ENCODE measurements at places on chromosomes 11 and 22.

- no peak for DNase-seq
Observed at GRCh38 chr11:74479732-74480123, 12.4 kb upstream of the KCNE3 start.

DNA sequence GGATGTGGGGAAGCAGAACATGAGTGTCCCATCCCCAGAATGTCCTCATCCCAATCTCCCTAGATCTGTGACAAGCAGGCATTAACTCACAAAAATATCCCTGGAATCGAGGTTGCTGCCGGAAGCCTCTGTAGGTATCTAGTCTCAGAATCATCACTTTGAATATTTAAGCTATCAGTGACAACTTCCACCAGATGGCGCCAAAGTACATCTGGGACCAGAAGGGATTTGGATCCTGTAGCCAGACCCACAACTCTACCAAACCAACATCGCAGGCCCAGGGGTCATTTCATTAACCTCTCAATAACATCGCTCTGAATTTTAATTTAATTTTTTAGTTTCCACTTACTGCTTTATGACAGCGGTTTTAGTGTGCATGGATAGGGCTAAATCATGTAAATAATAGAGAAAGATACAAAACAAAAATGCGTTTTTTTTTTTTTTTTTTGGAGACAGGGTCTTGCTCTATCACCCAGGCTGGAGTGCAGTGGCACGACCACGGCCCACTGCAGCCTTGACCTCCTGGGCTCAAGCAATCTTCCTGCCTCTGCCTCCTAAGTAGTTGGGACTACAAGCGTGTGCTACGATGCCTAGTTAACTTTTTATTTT lies 1.1 kb upstream of the EXT2 start:
- peak; percentile 86 for DNase-seq

DNA sequence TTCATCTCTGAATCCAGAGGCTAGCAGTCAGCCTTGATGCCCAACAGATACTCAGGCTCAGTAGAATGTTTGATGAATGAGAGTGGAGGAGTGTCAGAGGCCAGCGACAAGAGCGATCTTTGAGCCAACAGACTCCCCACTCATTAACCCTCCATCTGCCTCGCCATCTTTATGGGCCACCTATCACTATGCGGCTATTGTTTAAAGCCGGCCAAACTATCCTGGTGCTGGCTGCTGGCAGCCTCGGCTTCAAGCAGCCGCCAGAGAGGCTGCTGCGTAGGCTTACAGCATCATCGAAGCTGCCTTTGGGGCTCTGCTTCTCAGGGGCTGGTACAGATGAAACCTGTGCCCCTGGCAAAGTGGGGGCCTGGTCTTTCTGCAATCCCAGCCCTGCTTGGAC lies 525.6 kb downstream of the INSC start:
- DNase-seq: no peak

GRCh38 chr11:8229299-8230177 lies 34.1 kb downstream of the LMO1 start:
- DNase-seq: peak; percentile 79

GRCh38 chr11:106022795-106023275 lies 795 bp upstream of the MSANTD4 start:
- no peak for DNase-seq

- no peak for DNase-seq
Observed at GRCh38 chr11:44427432-44427831, 117.5 kb upstream of the ALX4 start.

DNA sequence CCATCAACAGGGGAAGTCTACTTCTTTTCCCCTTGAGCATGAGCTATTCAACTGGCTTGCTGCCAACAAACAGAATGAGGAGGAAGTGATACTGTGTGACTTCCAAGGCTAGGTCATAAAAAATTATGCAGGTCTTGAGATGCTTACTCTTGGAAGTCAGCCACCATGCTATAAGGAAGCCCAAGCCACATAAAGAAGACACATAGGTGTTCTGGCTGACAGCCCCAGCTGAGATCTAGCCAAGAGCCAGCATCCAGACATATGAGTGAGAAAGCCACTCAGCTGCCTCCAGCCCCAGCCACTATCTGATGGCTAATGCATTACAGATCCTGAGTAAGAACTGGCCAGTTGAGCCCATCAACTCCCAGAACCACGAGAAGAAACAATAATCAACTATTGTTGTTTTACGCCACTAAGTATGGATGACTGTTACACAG lies 31.0 kb upstream of the PPP2R1B start:
- no peak for DNase-seq

DNA sequence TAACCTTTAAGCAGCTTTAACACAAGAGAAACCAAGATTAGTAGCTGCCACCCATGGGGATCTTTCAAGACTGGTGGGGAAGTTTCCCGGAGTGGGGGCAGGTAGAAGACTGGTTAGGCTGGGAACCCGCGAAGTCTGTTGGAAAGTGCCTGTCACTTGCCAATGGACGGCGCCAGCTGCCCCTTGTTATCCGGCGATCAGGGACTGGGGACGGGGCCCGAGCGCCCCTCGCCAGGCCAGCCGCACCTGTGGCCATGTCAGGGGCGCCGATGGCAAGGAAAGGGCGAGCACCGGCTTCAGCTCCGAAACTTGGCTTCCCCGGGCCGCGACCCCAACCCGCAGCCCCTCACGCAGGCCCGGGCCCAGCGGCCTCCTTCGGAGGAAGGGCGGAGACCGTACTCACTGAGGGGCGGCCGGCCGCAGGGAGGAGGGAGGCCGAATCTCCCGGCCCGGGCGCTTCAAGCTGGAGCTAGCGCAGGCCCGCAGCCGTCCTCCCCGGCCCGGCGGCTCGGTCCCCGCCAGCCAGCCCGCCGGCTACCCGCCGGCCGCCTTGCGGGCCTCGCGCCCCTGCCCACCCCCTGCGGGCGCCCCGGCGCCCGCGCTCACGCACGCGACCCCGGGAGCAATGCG lies 539 bp downstream of the EIF4ENIF1 start:
- no peak for DNase-seq

GRCh38 chr11:34788642-34789041 lies 127.5 kb downstream of the APIP start:
- DNase-seq: no peak

All from COR-L47 (cell line).